ENCODE measurements at places on chromosomes 4 and X.

DNA sequence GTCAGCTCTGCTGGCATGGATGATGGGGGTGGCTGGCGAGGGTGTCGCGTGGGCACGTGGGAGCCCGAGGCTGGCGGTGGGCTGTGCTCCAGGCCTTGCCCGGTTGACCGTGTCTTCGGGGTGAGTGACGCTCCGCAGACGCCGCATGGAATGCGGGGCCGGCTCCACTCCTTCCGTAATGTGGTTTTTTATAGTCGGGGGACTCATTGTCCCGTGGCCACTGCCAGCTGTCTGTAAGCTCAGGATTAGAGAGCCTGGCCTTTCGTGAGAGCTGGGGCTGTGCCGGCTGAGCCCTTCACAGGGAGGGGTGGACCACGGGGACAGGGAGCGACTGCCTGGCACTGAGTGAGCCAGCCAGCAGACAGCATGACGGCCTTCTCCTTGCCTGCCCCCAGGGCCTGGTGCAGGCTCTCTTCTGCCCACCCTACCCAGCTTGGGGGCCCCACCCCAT is 20.4 kb downstream of the DOK7 start:
- no peak for DNase-seq

GRCh38 chr4:26583538-26583864 is 383 bp upstream of the TBC1D19 start:
- no peak for DNase-seq

GRCh38 chr4:21801661-21802385 is 146.7 kb downstream of the KCNIP4 start:
- DNase-seq: no peak

GRCh38 chrX:154815274-154815818 is 10.1 kb upstream of the MPP1 start:
- DNase-seq: no peak

- no peak for DNase-seq
These were observed 2.7 kb downstream of the CRMP1 start for GRCh38 chr4:5890063-5890727.

DNA sequence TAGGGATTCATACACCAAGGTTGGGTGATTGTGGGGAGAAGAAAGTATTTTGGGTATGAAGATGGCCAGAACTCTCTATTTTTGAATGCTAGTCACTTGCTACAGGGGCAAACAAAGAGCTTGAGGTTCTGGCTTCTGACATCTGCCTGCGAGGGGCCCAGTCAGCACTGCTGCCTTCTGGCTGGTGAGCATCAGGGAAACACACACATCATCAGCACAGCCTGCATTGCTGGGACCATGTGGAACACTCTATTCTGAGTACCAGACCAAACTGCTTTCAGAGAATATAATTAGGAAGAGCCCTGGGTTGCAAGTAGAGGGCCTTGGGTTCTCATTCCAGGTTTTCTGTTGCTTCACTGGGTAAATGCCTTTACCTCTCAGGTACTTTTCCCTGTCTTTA is 14.1 kb downstream of the TRPC5 start:
- DNase-seq: no peak

DNA sequence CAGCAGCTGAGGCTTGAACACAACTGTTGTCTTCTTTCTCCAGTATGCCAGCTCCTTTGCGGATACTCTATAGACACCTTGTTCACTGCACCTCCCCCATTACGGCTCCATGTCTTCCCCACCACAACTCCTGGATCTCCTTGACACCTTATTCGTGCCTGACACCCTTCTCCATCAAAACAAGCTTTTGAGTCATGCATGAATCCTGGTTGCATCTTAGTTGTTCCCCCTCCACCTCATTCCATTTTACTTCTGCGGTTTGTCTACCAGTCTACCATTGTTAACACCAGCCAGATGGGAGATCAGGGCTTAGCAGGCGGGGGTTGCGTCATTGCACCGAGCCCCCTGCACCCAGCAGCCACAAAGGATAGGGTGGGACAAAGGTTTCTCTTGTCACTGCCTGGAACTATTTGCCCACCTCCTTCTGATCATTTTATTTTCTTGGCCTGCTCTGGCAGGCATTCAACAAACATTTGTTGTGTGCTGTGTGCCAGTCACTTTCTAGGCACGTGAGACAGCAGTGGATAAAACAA is 2.0 kb upstream of the CDK16 start:
- no peak for DNase-seq

GRCh38 chr4:29540439-29541102 is 1179.6 kb upstream of the PCDH7 start:
- no peak for DNase-seq

- peak; percentile 40 for DNase-seq
These were observed 248.9 kb upstream of the UGT8 start for GRCh38 chr4:114349543-114350175.

- no peak for DNase-seq
These were observed 635.2 kb upstream of the SPANXN1 start for GRCh38 chrX:144612076-144612475.

DNA sequence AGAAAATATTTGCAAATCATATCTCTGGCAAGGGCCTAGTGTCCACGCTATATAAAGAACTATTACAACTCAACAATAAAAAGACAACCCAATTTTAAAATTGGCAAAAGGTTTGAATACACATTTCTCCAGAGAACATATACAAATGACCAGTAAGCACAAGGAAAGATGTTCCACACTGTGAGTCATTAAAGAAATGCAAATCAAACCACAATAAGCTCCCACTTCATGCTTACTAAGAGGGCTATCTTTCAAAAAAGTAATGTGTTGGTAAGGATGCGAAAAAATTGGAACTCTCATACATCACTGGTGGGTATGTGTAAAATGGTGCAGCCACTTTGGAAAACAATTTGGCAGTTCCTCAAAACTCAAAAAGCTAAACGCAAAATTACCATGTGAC is 884.0 kb upstream of the INTU start:
- no peak for DNase-seq

DNA sequence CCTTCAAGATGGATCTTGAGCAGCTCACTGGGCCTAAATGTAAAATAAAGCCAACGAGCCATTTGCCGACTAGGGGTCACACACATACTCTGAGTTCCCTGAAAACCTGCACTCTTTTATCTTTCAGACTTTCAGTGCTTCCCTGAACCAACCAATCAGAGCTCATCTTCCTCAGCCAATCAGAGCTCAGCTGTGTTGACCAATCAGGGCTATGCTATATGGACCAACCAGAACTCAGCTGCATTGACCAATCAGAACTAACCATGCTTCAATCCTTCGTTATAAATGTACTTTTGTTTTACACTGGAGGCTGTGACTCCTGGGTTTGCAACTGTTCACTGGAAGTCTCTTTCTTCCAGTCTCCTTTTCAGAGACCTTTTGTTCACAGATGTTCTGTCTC is 19.3 kb downstream of the SLC25A53 start:
- no peak for DNase-seq

GRCh38 chrX:95640226-95640625 is 1044.4 kb upstream of the DIAPH2 start:
- no peak for DNase-seq

Measured in HS-5 (cell line).